Neural crest cell (in vitro differentiated cells): ENCODE measurements at places on chromosomes 2 and 18.

GRCh38 chr2:147099845-147100244 lies 745.0 kb upstream of the ACVR2A start:
- DNase-seq = no peak

DNA sequence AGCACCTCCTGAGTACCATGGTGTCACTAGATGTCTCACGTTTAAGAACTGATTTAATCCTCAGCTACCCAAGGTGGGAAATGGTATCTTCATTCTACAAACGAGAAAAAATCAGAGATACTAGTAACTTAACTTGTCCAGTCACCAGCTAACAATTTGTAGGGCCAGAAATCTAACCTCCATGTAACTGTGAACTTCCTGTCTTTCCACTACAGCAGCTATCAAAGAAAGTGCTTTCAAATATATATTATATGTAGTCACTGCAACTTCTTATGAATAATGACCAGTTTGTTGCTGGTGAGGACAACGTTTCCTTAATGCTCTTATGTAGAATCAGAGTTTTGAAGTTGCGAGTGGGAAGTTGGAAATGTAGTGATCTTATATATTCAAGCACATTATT lies 1.9 kb downstream of the REV1 start:
- DNase-seq = no peak

- no peak for DNase-seq
Measured at GRCh38 chr2:9428965-9429577, 5.6 kb downstream of the CPSF3 start.

DNA sequence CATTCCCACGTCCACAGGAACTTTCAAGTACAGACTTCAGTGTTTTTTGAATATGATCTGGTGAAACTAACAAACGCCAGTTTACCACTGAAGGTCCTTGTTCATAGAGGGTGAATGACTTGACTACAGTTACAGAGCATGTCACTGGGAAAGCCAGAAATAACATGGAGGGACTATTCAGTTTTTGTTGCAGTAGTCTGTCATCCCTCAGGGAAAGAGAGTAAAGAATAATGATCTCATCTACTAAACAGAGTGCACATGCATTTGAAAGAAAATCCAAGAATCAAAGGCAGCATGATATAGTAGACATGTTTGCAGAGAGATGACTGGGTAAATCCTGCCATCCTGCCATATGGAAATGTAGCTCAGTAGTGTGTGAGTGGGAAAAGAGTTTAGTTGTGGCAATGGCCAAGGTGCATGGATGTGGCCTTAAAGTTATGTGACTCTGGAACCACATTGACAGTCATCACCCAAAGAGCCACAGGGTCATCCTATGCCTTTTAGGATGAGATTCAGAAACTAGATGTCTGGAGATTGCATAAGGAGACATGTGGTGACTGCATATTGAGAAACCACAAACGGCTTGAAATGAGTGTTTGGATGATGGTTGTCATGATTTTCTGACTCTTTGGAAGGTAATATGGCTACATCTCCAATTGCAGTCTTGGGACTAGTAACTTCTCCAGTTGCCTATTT lies 125.3 kb upstream of the ZEB2 start:
- no peak for DNase-seq

GRCh38 chr2:108786008-108786353 lies 590 bp upstream of the CCDC138 start:
- DNase-seq = no peak

GRCh38 chr2:222982010-222982908 lies 69.7 kb upstream of the KCNE4 start:
- no peak for DNase-seq

- DNase-seq = no peak
Measured at GRCh38 chr2:46806526-46806925, 109.1 kb downstream of the MCFD2 start.
